ENCODE measurements at places on chromosomes 16 and 17.

DNA sequence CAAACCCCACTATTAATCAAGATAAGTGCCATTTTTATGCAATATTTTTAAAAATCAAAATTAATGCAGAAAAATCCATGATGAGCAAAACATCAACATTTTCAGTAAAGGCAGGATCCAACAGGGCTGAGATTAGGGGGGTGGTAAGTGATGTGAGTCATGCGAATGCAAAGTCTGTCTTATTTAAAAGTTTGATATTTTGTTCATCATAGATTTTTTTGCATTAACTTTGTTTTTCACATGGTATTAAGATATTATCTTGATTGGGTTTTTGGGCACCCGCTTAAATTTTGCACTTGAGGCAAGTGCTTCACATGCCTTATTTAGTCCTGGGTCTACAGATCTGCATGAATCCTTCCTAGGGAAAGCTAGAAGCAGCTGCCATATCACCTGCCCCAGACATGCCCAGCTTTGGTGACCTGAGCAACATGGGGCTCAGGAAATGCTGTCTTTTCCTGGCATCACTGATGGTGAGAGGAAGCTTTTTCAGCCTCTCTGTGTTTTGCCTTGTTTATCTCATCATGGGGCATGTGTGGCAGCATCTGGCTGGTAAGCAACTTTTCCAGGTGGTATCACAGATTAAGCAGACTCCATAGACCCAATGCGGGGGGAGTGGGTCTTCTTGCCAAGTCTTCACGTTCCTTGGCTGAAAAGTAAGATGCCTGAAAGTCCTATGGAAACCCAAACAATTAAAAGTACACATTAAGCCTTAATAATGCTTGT, 57.6 kb upstream of the NFAT5 start:
- no peak for DNase-seq

GRCh38 chr16:57343221-57343620, 15.4 kb upstream of the CCL22 start:
- DNase-seq, result no peak

- DNase-seq, result no peak
Measured at GRCh38 chr17:13647543-13648021, 45.9 kb upstream of the HS3ST3A1 start.

GRCh38 chr16:71837150-71837549, 8.6 kb upstream of the ATXN1L start:
- no peak for DNase-seq

Data from CD4-positive, alpha-beta T cell treated with Interferon gamma for 1 hour (primary cell).